ENCODE measurements at places on chromosomes 7 and 10.

DNA sequence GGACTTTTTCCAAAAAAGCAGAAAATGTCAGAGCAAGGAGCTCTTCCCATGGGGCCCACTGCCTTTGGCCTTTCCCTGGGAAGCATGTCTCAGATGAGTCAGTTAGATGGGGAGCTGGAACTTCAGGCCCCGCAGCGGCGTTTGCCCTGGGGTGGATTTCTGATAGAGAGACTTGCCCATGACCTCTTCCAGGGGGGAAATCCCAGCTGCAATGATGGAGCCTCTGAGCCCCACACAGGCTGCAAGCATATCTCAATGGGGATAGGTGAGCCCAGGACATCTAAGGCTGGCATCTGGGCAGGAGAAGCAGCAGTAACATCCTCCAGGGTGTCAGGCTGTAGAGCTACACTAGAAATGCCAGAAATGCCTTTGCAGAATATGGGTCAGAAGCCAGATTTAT lies 269.2 kb upstream of the TCERG1L start:
- no peak for DNase-seq

DNA sequence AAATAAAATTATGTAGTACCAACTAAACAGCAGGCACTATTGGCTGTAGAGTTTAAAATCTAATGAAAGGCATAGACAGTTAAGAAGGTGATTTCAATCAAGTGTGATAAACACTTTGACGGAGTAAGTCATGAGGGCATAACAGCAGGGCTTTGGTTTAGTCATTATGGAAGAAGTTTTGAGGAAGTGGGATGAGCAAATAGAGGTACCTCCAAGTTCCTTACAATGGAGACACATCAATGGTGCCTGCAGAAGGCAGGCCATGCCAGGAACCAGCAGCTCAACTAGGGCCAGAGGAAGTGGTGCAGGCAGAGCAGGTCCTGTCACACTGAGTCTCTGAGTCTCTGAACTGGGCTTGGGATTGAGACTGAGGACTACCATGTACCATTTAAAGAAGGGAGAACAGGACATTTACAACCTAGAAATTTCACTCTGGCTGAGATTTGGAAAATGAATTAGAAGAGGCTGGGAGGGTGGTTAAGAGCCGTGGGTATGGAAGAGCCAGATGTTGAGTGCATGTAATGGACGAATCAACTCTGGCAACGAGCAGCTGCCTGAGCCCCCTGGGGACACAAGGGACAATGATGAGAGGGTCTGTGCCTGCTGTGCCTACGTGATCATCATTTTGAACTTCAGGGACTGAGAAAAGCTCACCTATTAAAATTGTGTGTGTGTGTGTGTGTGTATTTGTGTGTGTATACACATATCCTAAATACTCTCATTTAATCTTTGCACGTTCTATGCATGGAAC lies 208.7 kb upstream of the POM121L12 start:
- DNase-seq = no peak

DNA sequence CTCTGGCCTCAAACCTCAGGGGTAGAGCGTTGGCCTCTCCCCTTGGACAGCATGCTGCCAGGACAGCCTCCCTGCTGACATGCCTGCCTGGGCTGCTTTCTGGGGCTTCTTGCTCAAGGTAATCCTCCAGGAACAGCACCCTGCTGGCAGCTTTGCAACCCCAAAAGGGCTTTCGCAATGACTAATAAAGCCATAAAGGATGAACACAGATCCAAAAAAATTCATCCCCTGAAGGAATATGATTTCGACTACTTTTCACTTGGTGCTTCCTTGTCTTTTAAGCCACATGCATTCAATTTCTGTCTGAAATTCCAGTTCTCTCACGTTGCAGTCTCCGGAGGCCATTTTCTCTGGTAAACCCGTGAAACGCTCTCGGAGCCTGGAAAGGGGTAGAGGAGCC lies 15.1 kb upstream of the SH3PXD2A start:
- no peak for DNase-seq

DNA sequence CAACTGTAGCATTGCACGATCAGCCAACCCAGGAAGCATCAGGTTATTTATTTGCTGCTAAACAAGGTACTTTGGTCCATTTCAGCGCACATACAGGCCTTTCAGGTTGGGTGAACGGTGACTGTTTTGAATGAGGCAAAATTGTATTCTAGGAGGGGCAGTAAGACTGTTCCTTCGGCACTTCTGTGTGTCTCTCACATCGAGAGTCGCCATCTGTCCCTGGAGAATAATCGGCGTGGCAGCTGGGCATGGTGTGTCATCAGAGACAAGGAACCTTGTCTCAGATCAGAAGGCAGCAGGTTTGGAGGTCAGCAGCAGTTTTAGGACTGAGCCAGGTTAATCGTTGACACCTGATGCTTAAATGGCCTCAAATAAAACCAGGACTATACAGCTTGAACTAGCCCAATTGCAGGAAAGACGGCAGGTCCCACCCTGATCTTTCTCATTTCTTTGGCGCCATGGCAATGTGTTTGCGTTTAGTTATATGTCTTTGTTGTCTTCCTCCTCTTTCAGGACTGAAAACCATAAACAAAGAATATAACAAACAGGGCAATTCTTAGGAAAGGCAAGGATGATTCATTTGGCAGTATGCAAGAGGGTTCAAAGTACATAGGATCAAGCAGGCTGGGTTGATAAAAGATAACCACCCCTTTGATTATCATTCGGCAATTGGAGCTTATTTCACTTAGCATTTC lies 92.0 kb upstream of the PRR15 start:
- DNase-seq = no peak

GRCh38 chr10:63273577-63273976 lies 140.4 kb downstream of the NRBF2 start:
- no peak for DNase-seq

- DNase-seq = no peak
Measured at GRCh38 chr7:122304996-122305421, 459 bp upstream of the FEZF1 start.

GRCh38 chr10:131641231-131641630 lies 259.6 kb upstream of the PPP2R2D start:
- DNase-seq = no peak

DNA sequence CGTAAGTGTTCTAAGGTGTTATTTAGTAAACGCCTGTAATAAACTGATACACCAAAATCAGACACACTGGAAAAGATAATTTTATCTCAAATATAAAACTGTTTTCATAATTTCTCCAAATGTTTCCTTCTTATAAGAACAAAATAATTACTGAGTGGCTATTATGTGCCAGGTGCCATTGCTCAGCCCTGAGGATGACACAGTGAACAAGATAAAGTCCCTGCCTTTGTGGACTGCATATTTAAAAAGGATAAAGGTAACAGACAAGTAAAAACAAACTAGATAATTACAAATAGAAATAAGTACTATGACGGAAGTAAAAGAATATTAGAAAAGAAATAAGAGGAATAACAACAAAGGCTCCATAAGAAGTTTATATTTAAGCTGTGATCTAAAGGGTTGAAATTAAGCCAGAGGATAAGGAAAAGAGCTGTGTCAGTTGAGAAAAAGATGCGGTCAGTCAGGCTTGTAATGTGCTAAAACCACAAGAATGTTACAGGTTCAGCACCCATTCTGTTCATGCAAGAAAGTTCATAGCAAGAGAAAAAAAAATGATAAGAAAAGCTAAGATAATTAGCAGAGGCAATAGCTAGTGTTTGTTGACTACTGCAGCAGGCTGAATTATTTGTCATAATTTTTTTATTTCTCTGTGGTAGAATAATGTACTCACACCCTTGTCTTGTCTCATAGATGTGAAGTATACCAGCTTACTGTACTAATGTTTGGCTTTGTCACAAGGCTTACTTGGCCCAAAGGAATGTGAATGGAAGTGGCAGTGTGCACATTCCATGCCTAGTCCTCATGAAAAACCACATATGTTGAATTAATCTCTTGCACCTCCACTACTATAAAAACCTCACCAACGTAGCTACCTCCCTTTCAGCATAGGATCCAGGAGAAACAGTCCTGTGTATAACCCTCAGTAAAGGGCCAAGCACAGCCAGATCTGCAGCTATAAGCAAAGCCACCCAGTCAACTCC lies 75.1 kb downstream of the CRPPA start:
- no peak for DNase-seq

- no peak for DNase-seq
Measured at GRCh38 chr10:4758256-4758655, 67.8 kb upstream of the AKR1E2 start.

DNA sequence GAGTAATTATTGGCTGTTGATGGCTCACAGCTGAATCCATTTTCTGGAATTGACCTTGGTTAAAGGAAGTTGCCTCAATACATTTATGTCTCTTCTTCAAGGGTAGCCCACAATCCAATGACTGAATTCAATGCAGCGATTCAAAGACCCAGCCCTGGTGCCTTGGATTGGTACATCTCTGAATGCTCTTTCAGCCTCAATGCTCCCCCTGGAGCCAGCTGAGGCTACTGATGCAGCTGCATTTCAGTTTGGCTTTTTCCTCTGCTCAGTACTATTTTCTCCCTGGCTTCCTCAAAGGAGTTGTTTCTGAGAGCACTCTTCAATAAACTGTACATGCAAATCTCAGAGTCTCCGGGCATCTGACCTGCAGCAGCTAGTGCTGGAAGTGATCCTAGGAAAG lies 633 bp upstream of the EBLN1 start:
- DNase-seq = no peak

DNA sequence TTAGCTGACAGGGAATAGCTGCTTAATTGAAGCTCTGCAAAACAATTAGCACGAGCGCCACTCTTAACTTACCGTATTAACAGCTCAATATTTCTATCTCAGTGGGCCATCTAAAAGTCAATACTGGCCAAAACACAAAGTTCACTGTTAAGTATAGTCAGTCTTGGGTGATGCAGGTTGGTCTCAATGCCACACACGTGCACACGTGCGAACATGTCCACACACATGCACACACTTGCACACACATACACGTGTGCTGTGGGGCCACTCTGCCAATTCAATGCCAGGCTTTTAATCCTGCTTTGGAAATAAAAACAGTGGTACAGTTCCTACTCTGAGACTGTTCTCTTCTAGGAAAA lies 105.1 kb downstream of the GRB10 start:
- DNase-seq = no peak

GRCh38 chr10:3834947-3835346 lies 49.9 kb upstream of the KLF6 start:
- no peak for DNase-seq

DNA sequence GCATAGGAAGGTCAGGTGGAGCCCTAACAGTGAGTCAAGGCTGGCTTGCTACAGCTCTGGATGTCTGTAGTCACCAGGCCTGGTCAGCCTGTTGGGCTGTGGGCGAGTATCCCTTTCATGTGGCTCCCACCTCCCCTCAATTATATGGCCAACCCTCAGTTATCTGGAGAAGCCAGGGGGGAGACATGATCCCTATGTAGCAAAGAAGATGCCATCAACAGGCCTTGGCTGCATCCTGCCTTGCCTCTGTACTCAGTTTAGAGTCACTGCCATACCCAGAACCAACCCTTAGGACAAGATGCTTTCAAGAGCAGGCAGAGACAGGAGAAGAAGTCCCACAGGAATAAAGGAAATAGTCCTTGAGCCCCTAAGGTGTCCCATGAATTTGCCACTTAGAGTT lies 763.9 kb downstream of the GRID1 start:
- DNase-seq = no peak

DNA sequence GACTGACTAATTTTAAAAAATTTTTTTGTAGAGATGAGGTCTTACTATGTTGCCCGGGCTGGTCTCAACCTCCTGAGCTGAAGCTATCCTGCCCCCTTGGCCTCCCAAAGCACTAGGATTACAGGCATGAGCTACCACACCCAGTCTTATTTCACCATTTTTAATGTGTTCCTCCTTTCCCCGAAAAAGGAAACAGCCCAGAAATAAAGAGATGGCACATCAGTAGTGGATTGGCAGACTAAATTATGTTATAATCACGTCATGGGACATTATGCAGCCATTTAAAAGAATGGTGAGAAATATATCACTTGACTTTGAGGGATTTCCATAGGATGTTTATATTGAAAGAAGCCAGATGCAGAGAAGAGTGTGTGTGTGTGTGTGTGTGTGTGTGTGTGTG lies 40.5 kb downstream of the CAPZA2 start:
- DNase-seq = no peak

DNA sequence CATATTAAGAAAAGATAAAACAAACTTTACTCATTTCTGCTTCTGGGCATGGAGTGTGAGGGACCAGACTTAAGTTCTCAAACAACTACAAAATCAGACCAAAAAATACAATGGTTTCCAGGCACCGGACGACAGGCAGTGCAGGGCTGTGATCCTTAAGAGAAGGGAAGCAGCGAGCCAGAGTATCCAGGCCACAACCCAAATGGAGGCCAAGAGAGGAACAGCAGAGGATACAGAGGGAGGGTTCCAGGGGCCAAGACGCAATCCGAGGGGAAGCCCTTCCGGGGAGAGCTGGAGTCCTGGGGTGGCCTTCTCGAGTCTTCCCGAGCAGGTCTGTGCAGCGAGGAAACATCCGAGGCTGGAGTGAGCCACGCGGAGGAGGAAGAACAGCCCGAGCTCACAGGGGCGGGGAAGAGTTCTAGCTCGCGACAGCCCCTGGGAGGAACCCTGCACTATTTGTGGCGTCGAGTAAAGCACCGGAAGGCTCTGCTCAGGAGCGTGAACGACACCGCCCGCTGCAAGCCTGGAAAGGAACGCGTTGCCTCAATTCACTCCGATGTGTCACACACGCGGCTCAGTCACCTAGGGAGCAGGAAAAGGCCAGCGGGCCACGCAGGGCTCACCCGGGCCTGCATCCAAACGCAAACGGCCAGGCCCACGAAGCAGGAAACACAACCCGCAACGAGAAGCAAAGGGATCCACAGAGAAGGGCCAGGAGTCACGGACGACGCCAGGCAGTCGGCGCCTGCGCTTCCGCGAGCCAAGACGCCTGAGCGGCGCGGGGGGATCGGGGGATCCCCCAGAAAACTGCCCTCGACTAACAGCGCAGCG lies 933 bp upstream of the RNF32 start:
- DNase-seq = no peak

- DNase-seq = no peak
Measured at GRCh38 chr10:24882047-24882698, 70.2 kb downstream of the PRTFDC1 start.

GRCh38 chr7:140754506-140754905 lies 58.0 kb downstream of the NDUFB2 start:
- DNase-seq = no peak

GRCh38 chr10:129131457-129132132 lies 335.4 kb upstream of the MGMT start:
- no peak for DNase-seq

- no peak for DNase-seq
Measured at GRCh38 chr10:51532044-51532443, 167.4 kb downstream of the CSTF2T start.

GRCh38 chr7:155975490-155975889 lies 163.2 kb upstream of the SHH start:
- no peak for DNase-seq

GRCh38 chr7:73649576-73649975 lies 18.1 kb upstream of the VPS37D start:
- no peak for DNase-seq

Measured in esophagus squamous epithelium (tissue), 5 donors.